ENCODE measurements at places on chromosomes 3 and 15. TPM values are rescaled to one million over a fixed set of nuclear protein-coding genes. Genes with fewer than 3 reads are reported as not detected.

Gene LPP
- 77.4 TPM for total RNA-seq

Gene CTXN2
- total RNA-seq = not detected

Gene SLC24A5
- total RNA-seq = not detected

DNA sequence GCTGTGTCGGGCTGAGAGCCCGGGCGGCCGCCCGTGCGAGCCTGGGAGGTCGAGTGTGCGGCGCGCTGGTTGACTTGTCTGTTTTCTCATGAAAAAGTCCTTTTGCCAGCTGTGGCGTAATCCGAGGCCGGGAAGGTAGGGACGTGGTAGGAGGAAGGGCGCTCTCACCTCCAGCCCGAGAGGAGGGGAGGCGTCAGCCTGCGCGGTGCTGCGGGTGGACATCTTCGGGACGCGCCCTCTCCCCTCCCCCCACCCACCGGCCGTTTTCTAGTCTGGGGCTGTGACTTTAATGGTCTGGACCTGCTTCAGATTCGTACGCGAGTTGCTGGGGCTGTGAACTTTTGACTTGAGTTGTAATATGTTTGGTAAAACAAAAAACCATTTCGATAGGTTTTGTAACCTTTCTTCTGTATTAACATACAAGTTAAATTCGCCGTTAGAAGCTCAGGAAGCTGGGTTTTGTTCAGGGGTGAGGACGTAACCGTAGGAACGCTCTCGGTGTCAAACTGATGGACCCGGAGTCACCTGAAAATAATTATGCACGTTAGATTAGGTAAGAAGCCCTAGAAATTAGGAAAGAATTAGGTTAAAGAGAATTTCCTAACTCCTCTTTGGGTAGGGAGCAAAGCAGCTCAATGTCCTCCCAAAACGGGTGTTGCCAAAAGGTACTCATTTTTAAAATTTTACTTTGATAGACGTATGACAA lies 762 bp downstream of the NCK1 start:
- DNase-seq = no peak

Gene NDN
- 51.9 TPM for total RNA-seq

DNA sequence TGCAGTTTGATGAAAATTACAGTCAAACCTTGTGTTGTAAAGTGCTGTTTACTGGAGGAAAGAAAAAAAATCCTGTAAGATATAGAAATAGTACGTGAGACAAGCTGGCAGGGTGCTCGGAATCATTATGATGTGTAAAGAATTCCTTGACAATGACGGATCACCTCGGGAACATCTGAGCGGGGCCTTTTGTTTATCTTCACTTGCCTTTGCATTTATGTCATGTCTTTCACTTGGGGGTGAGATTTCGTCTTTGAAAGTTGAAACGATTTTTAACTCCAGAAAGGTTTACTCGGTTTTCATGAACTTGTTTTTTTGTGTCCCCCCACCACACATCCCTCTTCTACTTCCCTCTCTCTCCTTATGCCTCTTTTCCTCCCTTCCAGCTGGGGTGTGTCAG lies 128.3 kb upstream of the VEPH1 start:
- DNase-seq = no peak

GRCh38 chr3:101252307-101252706 lies 68.1 kb downstream of the IMPG2 start:
- DNase-seq = no peak

GRCh38 chr15:39960411-39960810 lies 26.5 kb downstream of the EIF2AK4 start:
- DNase-seq = no peak

- no peak for DNase-seq
Measured at GRCh38 chr3:150527464-150528255, 18.6 kb downstream of the SERP1 start.

Gene XCR1
- not detected for total RNA-seq

- peak; percentile 87 for DNase-seq
Measured at GRCh38 chr15:40293006-40293405, 10.1 kb upstream of the ANKRD63 start.

GRCh38 chr3:105315144-105315543 lies 51.6 kb upstream of the ALCAM start:
- DNase-seq = no peak

- DNase-seq = peak; percentile 5
Measured at GRCh38 chr3:182902236-182902635, 78.1 kb downstream of the DCUN1D1 start.

DNA sequence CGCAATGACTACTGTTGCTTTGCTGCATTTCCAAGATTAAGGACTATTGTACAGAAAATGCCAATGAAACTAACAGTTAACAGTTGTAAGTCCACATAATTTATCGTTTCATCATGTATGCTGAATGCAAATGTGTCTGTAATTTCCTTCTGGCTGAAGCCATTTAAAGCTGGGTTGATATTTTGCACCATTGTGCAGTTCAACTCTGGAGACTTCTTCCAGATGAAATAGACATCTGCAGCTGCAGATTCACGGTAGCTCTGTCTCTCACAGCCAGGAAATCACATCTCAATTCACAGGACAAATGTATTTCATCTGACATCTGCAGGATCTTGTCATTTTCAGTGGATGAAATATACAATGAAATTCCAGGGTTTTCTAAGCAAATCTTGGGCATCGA lies 145.4 kb downstream of the CHL1 start:
- no peak for DNase-seq

- DNase-seq = peak; percentile 94
Measured at GRCh38 chr3:187741403-187742350, 3.6 kb downstream of the BCL6 start.

- peak; percentile 77 for DNase-seq
Measured at GRCh38 chr3:140898340-140899180, 43.1 kb upstream of the SLC25A36 start.

- no peak for DNase-seq
Measured at GRCh38 chr15:97706059-97706458, 254.4 kb upstream of the ARRDC4 start.

DNA sequence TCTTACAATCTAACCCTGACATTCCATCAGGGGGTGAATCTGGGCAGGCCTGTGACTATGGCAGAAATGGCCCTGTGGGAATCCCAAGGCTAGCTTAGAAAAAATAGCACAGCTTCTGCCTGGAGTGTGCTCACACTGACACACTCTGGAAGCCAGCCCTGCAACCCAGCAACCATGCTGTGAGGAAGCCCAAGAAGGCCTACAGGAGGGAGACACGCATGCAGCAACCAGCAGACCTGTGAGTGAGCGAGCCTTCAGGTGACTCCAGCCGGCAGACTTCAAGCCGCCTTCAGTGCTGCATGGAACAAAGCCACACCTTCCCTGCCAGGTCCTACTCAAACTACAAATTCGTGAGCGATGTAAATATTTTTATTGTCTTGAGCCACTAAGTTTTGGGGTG lies 26.1 kb downstream of the RAB6B start:
- no peak for DNase-seq

DNA sequence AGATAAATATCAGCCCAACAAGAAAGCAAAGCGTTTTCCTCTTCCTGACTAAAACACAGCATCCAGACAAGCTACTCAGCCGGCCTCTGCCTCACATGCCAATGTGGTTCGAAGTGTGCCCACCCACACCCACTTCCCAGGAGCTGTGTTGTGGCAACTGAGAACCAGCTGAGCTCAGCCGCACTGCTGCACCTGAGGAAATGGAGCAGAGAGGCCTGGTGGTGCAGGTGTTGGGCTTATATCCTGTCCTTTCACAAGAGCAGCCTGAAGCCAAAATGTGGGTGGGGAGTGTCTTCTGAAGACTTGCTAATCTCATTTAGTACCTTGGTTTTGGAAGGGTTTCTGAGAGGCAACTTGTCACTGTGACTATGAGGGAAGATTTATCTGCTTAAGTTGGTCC lies 23.0 kb upstream of the RETNLB start:
- DNase-seq = no peak

Gene LXN
- total RNA-seq = 114 TPM

GRCh38 chr3:158508481-158508880 lies 62.5 kb upstream of the MLF1 start:
- no peak for DNase-seq

GRCh38 chr3:86942206-86942605 lies 48.7 kb downstream of the VGLL3 start:
- DNase-seq = no peak

Gene IGSF10
- 2.7 TPM for total RNA-seq

DNA sequence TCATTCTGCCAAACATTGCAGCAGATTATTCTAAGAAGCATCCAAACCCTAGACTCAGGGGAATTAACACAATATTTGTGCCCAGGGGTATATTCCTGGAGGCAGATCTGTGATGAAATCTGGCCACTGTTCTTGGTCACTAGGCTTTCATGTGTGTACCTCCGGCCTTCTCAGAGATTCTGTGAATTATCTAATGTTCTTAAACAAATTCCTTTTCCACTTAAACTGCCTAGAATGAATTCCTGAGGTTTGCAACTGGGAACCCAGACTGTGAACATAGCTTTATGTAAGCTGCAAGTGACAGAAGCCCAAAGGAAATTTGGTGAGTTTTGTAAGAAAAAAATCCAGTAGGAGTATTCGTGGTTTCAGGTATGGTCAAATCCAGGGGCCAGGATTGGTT lies 20.7 kb upstream of the CTNNB1 start:
- DNase-seq = no peak

DNA sequence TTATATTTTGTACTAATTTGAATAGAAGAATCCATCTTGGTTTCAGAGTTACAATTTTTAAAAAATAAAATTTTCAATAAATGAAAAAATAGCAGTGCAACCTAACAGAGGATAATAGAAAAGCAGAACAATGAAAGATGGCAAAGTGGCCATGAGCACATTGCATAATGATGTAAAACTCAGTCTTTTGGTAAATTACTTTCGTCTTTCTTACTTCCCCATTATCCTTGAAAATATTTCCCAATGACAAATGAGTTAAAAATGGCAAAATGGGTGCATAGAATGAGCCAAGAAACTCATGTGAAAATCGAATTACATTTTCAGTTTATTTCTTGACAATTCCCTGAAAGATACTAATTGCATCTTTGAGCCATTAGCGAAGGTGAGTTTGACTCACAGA lies 236.4 kb downstream of the CDIN1 start:
- DNase-seq = no peak

Gene NEK11
- 14.5 TPM for total RNA-seq

Gene FGF7
- 377 TPM for total RNA-seq

- DNase-seq = no peak
Measured at GRCh38 chr3:139987908-139988307, 52.9 kb downstream of the CLSTN2 start.

DNA sequence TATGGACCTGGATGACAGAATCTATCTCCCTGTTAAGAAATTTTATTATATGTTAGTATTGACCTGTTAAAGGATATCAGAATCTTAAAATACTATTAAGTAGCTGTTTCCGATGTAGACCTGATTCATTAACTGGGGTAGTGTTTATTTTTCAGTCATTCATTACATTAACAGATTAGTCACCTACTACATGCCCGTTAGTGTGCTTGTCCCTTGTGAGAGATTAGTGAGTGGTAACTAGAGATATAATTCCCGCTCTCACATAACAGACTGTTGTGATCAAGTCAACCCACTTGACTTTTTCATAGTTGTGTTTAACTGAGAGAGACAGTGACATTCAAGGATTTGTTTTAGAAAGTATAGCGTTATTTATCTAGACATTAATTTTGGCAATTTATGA lies 166.8 kb downstream of the TCF12 start:
- no peak for DNase-seq

DNA sequence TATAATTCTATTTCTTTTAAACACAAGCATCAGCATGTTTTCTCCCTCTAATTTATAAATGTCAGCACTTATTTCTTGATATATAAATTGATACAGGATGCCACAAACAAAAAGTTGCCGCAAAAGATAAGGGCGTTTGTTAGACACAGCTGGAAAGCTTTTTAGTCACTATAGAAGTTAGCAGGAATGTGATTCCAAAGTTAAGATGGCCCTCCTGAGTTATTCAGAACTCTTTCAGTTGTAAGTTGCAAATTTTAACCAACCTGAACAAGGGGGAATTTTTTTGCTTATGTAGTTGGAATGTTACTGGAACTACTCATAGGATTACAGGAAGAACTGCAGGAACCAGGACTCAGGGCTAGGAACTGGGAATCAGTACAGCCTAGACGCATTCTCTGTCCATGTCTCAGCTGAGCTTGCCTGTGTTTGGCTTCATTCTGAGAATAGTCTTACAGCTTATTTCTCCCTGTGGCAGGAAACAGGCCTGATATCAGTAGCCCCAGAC lies 166.3 kb downstream of the VGLL4 start:
- peak; percentile 93 for DNase-seq

Gene FNDC3B
- 179 TPM for total RNA-seq

DNA sequence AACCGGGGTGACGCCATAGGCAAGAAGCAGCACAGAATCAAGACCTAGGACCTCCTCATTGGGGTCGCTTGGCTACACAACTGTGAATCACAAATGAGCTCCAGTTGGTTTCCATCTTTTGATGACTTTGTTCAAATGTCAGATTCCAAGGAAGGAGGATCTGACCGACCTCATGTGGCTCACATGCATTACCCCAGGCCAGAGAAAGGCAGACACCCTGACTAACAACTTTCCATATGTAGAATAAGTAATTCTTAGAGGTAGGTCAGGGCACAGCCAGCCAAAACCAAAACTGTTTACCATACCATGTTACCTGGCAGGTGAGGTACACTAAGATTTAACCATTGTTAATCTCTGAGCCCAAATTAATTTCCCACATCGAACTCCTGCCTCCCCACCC lies 96.5 kb downstream of the CCNL1 start:
- DNase-seq = no peak

DNA sequence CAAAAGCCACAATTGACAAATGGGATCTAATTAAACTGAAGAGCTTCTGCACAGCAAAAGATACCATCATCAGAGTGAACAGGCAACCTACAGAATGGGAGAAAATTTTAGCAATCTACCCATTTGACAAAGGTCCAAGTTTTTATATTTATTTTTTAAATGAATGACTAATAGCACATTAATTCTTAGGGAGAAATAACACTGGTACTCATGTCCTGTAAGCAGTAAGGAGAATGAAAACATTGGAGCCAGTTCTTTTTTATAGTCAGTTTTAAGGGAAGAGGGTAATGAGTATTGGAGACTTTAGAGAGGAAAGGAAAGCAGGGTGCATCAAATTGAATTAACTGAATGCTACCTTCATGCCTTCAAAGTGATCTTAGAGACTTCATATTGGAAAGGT lies 404.7 kb upstream of the TGFBR2 start:
- DNase-seq = no peak

GRCh38 chr15:78103406-78104118 lies 11.2 kb downstream of the SH2D7 start:
- no peak for DNase-seq

GRCh38 chr3:112230033-112230432 lies 64.0 kb downstream of the SLC9C1 start:
- no peak for DNase-seq

Gene MME
- 102 TPM for total RNA-seq

- no peak for DNase-seq
Measured at GRCh38 chr15:85633859-85634258, 160.9 kb downstream of the KLHL25 start.

Data from osteoblast (primary cell).